HFFc6 (cell line): ENCODE measurements at places on chromosomes 12 and 14. TPM values are rescaled to one million over a fixed set of nuclear protein-coding genes. Genes with fewer than 3 reads are reported as not detected.
A peak's percentile ranks its signal among the peaks of the same experiment; 100 is the strongest.

DNA sequence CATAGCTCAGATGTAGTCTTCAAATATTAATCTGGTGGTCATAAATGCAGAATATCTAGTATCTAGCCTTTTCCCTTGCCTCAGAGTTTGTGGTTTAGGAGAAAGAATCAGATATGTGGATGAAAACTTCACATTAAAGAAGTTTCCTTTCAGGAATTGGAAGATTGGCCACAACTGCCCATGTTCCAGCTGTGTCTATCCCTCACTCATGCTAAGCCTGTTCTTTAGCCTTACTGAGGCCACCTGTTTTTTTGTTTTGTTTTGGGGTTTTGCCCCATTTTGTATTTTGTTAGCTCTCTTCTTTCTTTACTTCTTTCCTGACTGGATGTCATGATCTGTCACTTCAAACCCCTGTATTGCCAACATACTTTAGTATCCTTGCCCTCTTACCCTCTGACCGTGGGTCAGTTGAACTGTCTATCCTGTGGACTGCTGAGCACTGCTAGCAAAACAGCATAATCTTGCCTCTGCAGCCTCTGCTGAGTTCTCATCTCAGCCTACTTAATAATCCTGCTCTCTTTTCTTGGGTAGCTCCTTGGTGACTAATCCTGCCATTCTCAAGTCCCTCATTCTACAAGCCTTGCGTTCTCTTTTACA is 22.0 kb upstream of the CCT2 start:
- DNase-seq: no peak
- H3K27ac ChIP-seq: no peak overlapping the region; the same call in 1 of the 2 replicates
- H3K27me3 ChIP-seq: no peaks in the 10 kb centered on the region
- H3K4me3 ChIP-seq: no peak overlapping the region
- H3K4me1 ChIP-seq: peaks cover 25% of the 10 kb centered on the region

GRCh38 chr12:56253091-56253490 is 5.1 kb downstream of the ANKRD52 start:
- no peak overlapping the region for H3K27ac ChIP-seq
- no peak overlapping the region for H3K4me3 ChIP-seq
- peaks cover 50% of the 10 kb centered on the region for H3K36me3 ChIP-seq
- no peaks in the 10 kb centered on the region for H3K27me3 ChIP-seq
- no peak for DNase-seq
- peaks cover 23% of the 10 kb centered on the region for H3K4me1 ChIP-seq

DNA sequence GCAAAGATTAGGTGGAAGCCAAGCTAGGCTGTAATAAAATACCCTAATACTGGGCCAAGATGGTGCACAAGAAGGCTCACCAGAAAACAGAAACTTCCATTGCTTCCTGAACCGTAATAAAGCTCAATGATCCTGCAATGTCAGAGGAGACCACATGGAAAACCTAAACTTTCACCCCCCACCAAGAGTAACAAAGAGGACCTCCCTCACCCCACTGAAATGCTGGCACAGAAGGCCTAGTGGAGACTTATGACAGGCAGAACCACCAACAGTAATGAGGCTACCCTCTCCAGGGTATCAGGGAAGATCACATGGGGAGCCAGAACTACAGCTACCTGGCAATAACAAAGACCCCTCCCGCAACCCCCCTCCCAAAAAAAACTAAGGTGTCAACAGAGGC is 43.1 kb downstream of the CEP83 start:
- no peak overlapping the region for H3K4me3 ChIP-seq
- H3K4me1 ChIP-seq: peaks cover 17% of the 10 kb centered on the region
- H3K27ac ChIP-seq: no peak overlapping the region
- H3K27me3 ChIP-seq: no peaks in the 10 kb centered on the region

DNA sequence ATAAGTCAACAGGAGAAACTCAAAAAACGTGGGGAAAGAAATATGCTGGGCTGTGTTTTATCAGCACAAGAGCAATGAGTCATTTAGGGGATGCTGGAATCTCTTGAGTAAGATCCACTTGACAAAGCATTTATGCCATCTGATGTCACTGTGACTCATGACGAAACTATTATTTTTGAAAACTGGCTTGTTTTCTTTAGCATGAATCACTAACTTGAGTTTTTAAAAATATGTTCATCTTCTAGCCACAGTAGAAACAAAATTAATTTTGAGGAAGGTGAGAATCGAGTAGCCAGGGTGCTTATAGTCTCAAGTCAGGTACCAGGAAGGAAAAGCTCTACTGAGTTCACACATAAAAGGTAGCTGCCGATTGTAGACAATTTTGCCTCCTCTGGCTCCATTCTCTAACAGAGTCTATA is 456.2 kb upstream of the MGAT4C start:
- H3K36me3 ChIP-seq: peaks cover 24% of the 10 kb centered on the region
- H3K27ac ChIP-seq: peak overlapping the region; percentile 83
- H3K4me1 ChIP-seq: peaks cover 40% of the 10 kb centered on the region
- H3K27me3 ChIP-seq: no peaks in the 10 kb centered on the region
- DNase-seq: peak; percentile 96

Gene PIGH
- total RNA-seq: 8.5 to 10.5 TPM (median 8.6 TPM) in 3 replicates

Gene TMEM63C
- total RNA-seq: 0.05 TPM in 1 of 3 replicates, not detected in the others

GRCh38 chr12:68452078-68452715 is 120.0 kb upstream of the MDM1 start:
- H3K27ac ChIP-seq: peak overlapping the region; percentile 47
- H3K4me1 ChIP-seq: peaks cover 27% of the 10 kb centered on the region
- peaks cover 3% of the 10 kb centered on the region; the same call in 1 of the 2 replicates for H3K27me3 ChIP-seq
- no peaks in the 10 kb centered on the region for H3K36me3 ChIP-seq

DNA sequence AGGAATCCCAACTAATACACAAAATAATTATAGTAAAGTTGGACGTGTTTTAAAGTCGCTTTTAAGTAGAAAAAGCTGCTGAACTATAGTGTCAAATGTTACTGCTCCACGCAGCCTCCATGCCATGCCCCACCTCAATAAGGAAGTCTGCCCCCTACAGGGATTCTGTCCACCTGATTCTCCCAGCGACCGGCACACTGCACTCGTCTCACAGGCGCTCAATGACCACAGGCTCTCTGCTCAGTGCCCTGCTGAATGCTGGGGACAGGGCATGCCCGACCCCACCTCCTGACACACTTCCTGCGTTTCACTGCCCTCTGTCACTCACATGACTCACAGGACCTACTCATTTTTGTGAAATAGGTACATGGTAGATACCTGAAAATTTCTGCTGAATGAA is 48.9 kb downstream of the BDKRB1 start:
- no peak overlapping the region for H3K4me3 ChIP-seq
- no peaks in the 10 kb centered on the region for H3K27me3 ChIP-seq
- H3K4me1 ChIP-seq: no peaks in the 10 kb centered on the region
- H3K36me3 ChIP-seq: no peaks in the 10 kb centered on the region
- H3K27ac ChIP-seq: no peak overlapping the region

GRCh38 chr12:9083793-9084192 is 31.9 kb downstream of the A2M start:
- no peaks in the 10 kb centered on the region; the same call in 1 of the 2 replicates for H3K36me3 ChIP-seq
- no peak for DNase-seq
- no peak overlapping the region for H3K27ac ChIP-seq
- no peaks in the 10 kb centered on the region for H3K4me1 ChIP-seq

- peaks cover 35% of the 10 kb centered on the region for H3K4me1 ChIP-seq
- DNase-seq: no peak
- peaks cover 28% of the 10 kb centered on the region for H3K27me3 ChIP-seq
- H3K4me3 ChIP-seq: no peak overlapping the region
- H3K36me3 ChIP-seq: peaks cover 12% of the 10 kb centered on the region
- H3K27ac ChIP-seq: peak overlapping the region; percentile 87
Observed at GRCh38 chr14:100864206-100864605, 38.3 kb downstream of the MEG3 start.

DNA sequence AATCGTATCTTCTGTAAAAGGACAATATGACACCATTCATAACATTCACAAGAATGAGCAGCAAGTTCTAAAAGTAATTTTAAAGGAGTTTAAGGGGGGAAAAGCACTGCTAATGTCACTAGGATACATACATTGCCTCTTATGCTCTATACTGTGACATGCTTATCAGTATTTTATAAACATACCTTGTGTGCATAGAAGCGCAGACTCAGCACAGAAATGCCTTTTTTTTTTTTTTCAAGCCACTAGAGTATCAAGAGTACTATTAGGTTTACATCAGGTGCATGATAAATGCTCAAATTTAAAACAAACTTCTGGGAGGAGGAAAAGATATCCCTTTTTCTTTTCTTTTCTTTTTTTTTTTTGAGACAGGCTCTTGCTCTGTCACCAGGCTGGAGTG is 13.6 kb upstream of the SMARCC2 start:
- H3K36me3 ChIP-seq: peaks cover 32% of the 10 kb centered on the region
- DNase-seq: no peak
- no peak overlapping the region for H3K4me3 ChIP-seq
- peaks cover 7% of the 10 kb centered on the region for H3K27me3 ChIP-seq
- peak overlapping the region; percentile 20; the same call in 1 of the 2 replicates for H3K27ac ChIP-seq
- peaks cover 41% of the 10 kb centered on the region for H3K4me1 ChIP-seq

GRCh38 chr14:95297832-95298231 is 21.9 kb downstream of the CLMN start:
- H3K27me3 ChIP-seq: peaks cover 7% of the 10 kb centered on the region
- H3K4me1 ChIP-seq: no peaks in the 10 kb centered on the region
- no peak overlapping the region for H3K27ac ChIP-seq
- DNase-seq: no peak
- no peaks in the 10 kb centered on the region; the same call in 1 of the 2 replicates for H3K36me3 ChIP-seq
- H3K4me3 ChIP-seq: no peak overlapping the region

Gene IL23A
- total RNA-seq: 0.38 TPM in 1 of 3 replicates, not detected in the others

DNA sequence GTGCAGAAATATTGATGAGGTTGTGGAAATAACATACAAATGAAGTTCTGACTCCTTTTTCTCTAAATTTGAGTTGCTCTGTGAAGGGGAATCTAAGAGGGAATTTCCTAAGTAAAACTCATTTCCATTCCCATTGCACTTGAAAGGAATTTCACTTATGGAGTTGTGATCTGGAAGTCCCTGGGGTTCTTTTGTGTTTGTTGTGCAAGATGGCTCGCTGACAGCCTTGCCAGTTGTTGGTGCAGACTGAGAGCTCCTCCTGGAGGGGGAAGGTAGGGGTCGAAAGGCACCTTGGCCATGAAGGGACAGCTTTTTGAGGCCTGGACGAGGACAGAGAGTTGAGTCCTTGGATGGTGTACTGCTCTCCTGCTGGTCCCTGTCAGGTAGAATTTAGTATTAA is 72.0 kb downstream of the C12orf56 start:
- no peak for DNase-seq
- no peak overlapping the region for H3K27ac ChIP-seq
- H3K4me1 ChIP-seq: peaks cover 6% of the 10 kb centered on the region; the same call in 1 of the 2 replicates
- H3K27me3 ChIP-seq: peaks cover 4% of the 10 kb centered on the region; the same call in 1 of the 2 replicates
- no peaks in the 10 kb centered on the region for H3K36me3 ChIP-seq
